Natural killer cell (primary cell): ENCODE measurements at places on chromosomes 12 and 14.
A peak's percentile ranks its signal among the peaks of the same experiment; 100 is the strongest.

GRCh38 chr12:2696136-2696535 is 98.6 kb upstream of the FKBP4 start:
- no peak for DNase-seq

- no peak for DNase-seq
Observed at GRCh38 chr14:38964630-38965029, 138.4 kb downstream of the SEC23A start.

GRCh38 chr14:55336691-55337090 is 65.5 kb downstream of the FBXO34 start:
- no peak for DNase-seq

GRCh38 chr12:89859508-89860220 is 151.0 kb upstream of the ATP2B1 start:
- DNase-seq: peak; percentile 46

DNA sequence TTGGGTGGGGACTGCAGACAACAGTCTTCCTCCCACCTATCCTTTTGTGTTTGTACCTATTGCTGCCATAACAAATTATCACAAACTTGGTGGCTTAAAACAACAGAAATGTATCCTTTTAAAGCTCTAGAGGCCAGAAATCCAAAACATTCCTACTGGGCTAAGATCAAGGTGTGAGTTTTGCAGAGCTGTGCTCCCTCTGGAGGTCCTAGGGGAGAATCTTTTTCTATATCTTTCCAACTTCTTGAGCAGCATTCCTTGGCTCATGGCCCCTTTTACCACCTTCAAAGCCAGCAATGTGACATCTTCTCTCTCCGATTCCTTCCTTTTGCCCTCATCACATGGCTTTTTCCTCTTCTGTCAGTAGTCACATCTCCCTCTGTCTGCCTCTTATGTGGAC is 190.6 kb downstream of the TTC8 start:
- no peak for DNase-seq

GRCh38 chr12:101436136-101436535 is 28.6 kb upstream of the ARL1 start:
- DNase-seq: no peak
